ENCODE measurements at places on chromosomes 16 and 17. TPM values are rescaled to one million over a fixed set of nuclear protein-coding genes. Genes with fewer than 3 reads are reported as not detected.

The KCNJ12 gene
- total RNA-seq: 0.03 TPM

The SULT1A2 gene
- total RNA-seq: 0.17 TPM

The KRT34 gene
- 0.31 TPM for total RNA-seq

The SDR42E2 gene
- not detected for total RNA-seq

The BORCS6 gene
- total RNA-seq: 10.9 TPM

The CCDC57 gene
- 8.9 TPM for total RNA-seq

The ACBD4 gene
- total RNA-seq: 4.7 TPM

The HS3ST3B1 gene
- 14.2 TPM for total RNA-seq

The CETP gene
- not detected for total RNA-seq

The KIF2B gene
- total RNA-seq: not detected

The HIC1 gene
- 7.3 TPM for total RNA-seq

DNA sequence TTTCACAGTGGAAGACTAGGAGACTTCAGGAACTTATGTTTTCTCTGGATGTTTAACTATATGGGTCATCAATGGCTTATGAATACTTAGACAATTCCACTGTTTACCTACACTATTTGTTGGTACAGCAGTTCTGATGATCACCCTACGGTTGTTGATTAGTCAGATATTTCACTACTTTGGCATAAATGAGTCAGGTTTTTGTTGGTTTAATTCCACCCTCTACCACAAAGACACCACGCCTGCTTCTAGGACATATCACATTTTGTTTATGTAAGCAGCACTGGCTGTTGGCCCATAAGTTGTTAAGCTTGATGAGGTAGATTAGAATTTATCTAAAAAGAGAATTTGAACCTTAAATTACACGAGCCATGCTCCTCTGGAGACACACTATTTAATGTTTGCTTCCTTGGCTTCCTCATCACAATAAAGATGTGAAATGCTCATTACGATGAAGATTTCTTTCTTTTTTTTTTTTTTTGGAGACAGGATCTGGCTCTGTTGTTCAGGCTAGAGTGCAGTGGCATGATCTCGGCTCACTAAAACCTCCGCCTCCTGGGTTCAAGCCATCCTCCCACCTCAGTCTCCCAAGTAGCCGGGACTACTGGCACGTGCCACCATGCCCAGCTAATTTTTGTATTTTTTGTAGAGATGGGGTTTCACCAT lies 4.3 kb downstream of the GDE1 start:
- peak; percentile 71 for DNase-seq

DNA sequence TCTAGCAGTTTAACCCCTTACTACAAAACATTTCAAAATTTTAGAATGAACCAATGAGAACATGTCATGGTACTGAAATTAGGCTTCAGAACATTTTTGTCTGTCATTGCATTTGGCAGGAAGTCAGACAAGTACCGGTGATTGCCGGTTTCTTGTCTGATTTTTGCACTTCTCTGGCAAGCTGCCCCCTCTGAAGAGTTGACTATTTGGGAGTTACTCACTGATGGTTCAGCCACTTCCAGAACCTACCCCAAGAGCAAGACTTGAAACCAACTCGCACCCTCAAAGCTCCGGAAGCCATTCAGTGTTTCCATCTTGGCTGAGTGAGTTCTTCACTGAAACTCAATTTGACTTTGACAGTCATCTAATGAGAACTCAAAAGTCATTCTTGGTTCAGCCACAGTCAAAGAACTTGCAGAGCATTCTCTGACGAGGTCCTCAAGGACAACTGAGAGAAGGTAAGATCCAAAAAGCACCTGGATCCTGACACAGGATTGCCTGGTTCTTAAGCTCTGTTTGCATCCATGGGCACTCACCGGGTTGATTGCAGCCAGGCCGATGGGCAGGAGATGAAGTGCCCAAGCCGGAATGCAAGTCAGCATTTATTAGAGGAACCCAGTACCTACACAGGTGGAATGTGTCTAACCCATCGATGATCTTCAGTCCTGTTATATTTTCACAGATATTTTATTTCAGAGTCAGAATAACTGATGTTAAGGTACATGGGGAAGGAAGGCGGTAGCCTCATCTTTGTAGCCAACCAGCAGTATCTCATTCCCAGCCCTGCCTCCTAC lies 93.6 kb downstream of the USP22 start:
- no peak for DNase-seq

- no peak for DNase-seq
Measured at GRCh38 chr17:19750020-19750572, 2.0 kb upstream of the ALDH3A1 start.

DNA sequence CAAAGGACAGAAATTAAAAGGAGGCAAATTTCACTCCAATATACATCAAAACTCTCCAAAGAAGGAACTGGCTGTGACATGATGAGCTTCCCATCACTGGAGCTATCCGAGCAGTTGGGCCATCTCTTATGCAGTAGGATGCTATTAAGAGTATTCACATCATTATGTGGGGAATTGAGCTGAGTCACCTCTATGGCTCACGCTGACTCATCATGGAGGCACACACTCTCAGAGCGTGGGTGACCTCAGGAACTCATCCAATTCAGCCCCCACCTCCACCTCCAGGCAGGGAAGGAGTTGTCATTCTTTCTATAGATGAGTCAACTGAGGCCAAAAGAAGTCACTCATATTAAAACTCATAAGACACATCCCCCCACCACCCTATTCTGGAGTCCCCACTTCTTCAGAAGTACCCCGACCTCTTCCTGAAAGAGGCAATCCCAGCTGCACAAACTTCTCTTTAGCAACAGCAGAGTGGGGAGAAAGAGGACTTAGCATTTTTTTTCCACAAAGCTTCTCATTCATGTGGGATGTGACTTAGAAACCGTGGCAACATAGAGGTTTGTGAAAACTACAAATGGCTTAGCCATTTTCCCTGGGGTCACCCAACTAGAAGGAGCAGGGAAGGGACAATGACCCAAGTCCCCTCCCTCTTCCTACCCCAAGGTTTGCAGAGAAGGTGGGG lies 32.5 kb downstream of the ABCC12 start:
- peak; percentile 99 for DNase-seq

GRCh38 chr16:73371584-73372319 lies 323.8 kb upstream of the ZFHX3 start:
- DNase-seq: no peak

DNA sequence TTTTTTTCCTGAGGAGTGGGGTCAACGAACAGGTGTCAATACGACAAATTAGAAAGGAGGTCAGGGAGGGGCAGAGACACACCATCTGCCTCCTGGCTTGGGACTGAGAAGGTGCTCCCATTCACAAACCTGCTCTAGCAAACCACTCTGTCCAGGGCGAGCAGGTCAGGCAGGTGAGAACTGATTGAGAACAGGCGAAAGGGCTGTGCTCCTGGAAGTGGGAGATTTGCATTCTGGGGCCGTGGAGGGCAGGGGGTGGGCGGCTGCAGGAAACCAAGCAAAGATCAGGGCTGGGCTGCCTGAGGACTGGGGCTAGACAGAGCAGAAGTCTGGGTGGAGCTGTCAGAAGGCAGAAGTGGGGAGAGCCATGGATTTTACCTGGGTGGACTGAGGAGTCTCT lies 98.9 kb upstream of the NLRP1 start:
- DNase-seq: no peak

DNA sequence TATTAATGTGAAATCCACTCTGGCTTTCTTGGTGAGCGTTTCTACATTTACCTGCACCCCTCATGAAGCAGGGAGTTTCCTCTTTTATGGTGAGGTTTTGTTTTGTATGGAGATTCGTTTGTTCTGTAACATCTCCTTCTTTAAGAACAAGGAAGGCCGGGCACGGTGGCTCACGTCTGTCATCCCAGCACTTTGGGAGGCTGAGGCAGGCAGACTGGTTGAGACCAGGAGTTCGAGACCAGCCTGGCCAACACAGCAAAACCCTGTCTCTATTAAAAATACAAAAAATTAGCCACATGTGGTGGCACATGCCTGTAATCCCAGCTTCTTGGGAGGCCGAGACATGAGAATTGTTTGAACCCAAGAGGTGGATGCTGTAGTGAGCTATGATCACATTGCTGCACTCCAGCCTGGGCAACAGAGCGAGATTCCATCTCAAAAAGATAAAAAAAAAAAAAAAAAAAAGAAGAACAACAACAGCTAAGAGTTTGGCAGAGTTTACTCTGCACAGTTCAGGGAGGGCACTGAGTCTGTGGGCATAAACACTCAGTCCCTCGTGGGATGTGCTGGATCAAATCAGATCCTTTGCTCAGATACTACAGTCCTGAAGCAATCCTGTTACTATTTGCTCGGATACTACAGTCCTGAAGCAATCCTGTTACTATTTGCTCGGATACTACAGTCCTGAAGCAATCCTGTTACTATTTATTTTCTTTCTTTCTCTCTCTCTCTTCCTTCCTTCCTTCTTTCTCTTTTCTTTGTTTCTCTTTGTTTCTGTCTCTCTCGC lies 28.9 kb downstream of the ADCY9 start:
- no peak for DNase-seq

- DNase-seq: no peak
Measured at GRCh38 chr16:79950932-79951719, 350.6 kb upstream of the MAF start.

DNA sequence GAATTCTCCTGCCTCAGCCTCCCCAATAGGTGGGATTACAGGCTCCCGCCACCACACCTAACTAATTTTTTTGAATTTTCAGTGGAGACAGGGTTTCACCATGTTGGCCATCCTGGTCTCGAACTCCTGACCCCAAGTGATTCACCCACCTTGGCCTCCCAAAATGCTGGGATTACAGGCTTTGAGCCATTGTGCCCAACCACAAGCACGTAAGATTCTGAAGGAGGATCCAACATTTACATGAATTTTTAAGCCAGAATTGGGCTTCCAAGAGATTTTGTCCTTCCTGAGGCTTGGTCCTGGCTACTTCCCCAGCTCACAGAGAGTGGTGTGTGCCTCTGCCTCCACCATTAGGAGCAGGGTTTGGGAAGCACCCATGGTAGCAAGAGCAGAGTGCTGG lies 11.1 kb downstream of the G6PC3 start:
- DNase-seq: peak; percentile 25

GRCh38 chr17:79011451-79012147 lies 2.0 kb upstream of the CANT1 start:
- DNase-seq: peak; percentile 65

GRCh38 chr17:81870131-81870980 lies 781 bp downstream of the ARHGDIA start:
- peak; percentile 55 for DNase-seq

GRCh38 chr17:42640121-42640520 lies 19.0 kb upstream of the TUBG2 start:
- no peak for DNase-seq

- DNase-seq: no peak
Measured at GRCh38 chr17:56395787-56396186, 197.7 kb upstream of the NOG start.

DNA sequence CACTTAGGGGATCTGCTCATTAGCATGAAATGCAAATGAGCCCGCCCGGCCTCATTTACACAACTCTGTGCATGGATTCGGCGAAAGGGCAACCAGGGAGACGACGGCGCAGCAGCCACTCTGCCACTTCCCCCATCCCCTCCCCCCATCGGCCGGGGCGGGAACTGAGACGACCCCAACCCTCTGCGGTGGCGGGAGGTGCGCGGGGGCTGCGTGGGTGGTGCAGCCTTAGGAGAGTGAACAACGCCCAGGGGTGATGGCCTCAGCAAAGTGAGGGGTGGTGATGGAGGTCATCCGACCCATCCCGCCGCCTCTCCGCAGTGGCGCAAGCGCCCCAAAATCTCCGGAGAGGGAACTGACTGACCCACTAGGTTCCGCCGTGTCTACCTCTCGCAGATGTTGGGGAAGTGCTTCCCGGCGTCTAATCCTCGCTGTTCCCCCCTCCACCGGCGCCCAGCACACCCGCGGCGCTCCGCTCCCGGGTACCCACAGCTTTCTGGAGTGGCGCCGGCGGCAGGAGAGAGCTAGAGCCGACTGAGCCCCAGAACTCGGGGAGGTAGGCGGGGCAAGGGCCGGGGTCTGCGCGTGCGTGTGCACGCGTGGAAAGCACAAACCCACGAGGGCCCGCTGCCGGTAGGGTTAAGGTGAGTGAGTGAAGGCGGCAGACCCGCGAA lies 1.4 kb upstream of the CACNA1G start:
- DNase-seq: no peak

DNA sequence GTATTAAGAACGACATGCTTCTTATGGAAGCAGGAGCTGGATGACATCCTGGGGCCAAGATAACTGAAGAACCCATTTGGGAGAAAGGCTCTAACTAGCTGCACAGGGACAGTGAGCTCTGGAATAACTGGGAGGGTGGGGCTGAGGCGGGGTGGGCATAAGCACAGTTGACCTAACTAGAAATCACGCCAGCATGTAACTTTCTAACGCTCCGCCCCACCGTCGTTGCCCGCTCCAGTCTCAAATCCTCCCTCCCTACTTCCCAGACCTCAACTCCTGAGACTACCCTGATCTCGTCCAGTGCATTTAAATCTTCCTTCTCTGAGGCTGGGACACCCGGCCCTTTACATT lies 436 bp downstream of the PHB1 start:
- DNase-seq: no peak

- DNase-seq: no peak
Measured at GRCh38 chr16:19963301-19963700, 78.7 kb upstream of the GPRC5B start.

GRCh38 chr17:7313088-7313889 lies 1.9 kb downstream of the GPS2 start:
- DNase-seq: peak; percentile 14

DNA sequence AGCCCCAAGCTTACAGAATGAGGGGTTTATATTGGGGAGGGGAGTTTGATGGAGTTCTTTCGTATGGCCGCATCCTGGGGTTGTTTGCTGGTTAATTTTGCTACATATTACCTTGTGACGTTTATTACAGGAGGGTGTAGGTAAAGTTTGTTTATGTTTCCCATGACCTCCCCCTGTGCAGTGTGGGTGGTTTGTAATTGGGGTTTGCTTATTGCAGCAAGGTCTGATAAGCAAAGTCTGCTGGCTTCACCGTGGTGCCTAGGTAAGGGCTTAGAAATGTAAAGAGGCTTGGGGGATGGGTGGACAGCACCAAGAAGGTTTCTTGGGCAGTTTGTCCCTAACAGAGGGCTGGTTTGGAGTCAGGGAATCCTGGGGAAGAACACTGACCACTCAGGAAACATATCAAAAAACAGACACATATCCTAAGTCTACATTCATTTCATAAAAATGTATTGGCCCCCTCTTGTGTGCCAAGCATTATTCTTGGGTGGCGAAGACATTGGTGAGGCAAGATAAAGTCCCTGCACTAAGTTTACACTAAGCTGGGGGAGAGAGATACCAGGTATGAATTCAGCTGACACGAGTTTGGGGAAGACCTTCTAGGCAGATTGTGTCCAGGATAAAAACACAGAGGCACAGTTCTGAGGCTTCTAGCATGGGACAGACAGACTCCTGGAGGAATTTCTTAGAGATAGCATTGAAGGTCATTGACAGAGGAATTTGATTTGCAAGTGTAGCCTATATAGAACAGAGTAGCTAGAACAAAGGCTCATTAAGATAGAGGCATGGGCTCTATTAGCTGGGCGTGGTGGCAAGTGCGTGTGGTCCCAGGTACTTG lies 9.5 kb downstream of the ZNF764 start:
- DNase-seq: no peak
